Fibroblast of skin of left quadriceps (primary cell): ENCODE measurements at places on chromosomes 6 and 20.

DNA sequence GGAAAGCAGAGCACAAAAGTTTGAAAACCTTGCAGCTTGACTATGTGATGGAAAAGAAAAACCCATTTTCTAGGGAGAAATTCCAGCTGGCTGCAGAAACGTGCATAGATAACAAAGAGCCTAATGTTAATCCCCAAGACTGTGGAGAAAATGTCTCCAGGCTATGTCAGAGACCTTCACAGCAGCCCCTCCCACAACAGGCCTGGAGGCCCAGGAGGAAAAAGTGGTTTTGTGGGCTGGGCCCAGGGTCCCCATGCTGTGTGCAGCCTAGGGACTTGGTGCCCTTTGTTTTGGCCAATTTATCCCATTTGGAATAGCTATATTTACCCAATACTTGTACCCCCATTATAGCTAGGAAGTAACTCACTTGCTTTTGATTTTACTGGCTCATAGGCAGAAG lies 484.1 kb upstream of the HTR1E start:
- DNase-seq: no peak

DNA sequence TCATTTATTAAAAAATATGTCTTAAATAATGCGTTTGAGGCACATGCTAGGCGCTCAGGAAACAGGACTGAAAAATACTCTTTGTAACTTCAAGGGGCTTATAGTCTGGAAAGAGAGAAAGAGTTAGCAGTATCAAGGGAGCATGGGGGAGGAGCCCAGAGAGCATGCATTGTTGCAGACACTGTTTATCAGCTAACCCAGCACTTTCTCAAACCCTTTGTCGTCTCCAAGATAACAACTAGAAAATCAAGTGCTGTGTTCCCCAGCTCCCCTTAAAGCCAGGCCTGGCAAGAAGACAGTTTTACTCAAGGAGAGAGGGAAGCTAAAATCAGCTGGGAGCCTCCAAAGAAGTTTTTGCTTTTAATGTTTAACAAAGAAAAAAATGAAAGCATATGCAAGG lies 98.4 kb downstream of the PERP start:
- DNase-seq: no peak

DNA sequence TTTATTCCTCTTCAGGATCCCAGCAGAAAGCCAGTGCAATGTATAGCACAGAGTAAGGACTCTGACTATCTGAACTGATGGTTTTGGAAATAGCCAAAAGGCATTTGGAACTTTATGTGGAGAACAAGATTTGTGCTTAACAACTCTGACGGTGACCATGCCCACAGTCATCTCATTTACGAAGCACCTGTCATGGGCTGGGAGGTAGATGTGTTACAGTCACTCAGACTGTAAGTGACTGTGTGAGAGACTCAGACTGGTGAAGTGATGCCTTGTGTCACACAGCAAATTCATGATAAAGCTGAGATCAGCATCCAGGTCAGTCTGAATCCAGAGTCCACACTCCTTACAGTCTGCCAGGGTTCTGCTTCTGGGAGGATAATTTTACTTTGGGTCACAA lies 23.9 kb upstream of the FAM83C start:
- no peak for DNase-seq

DNA sequence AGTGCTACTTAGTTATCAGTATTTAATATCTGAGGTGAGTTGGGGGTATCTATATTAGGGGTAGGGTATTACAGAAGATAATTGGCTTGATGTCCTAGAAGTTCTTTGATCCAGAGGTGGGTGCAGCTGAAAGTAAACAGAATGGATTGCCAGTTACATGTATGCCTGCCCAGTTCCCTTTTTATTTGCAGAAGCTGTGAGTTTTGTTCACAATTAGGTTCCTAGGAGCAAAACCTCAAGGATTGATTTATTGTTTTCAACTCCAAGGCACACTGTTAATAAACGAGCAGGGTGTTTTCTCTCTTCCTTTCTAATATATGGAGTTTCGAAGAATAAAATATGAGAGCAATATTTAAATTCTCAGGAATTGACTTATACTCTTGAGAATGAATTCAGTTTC lies 129.0 kb downstream of the SULF2 start:
- no peak for DNase-seq
